ENCODE measurements at places on chromosomes 5 and 9.
A peak's percentile ranks its signal among the peaks of the same experiment; 100 is the strongest.

DNA sequence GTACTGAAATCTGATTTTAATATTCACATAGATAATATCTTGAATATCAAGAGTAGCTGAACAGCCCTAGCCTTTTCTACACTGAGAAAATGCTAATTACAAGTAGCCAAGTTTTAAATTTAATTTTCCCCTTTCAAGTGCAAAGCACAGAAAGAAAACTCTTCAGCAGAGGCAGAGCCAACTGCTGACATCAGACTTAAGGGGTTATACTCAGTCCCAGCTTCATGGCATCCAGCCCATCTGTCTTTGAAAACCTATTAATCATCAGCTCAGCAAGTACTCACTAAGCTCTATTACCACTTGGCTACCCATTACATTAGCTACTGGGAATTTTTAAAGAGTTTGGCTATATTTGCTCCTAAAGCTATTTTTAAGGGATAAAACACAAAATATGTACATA, 220.5 kb downstream of the SLC12A2 start:
- DNase-seq = peak; percentile 35

- DNase-seq = no peak
These were observed 857 bp downstream of the ADAM19 start for GRCh38 chr5:157574456-157575380.

DNA sequence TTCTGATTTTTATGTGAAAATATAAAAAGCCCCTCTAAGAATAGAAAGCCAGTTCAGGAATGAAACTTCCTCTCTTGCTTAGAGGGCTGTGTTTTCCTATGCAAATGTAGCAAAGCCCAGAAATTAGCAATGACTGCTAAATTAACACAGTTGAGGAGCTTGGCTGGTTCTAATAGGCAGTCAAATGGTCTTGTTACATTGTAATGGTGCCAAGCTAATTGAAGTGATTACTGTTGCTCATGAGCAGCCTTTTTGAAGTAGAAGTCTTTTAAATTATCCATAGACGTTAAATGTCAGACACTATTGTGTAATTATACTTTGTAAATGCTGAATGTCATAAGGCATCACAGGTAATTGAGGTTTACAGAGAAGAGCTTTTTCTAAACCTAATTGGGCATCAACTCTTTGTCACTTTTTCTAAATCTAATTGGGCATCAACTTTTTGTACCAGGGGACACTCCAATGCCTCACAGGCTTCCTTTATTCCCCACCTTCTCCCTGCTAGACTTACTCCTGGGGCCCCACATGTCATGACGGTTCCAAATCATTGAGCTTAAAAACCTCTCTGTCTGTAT, 229.1 kb downstream of the PSAT1 start:
- peak; percentile 52 for DNase-seq

- peak; percentile 99 for DNase-seq
These were observed at the start of gene SCAI for GRCh38 chr9:125143377-125144090. Gene SCAI, minus strand, starts transcription at chr9:125143528. Its CDS starts 91 bp downstream, at chr9:125143437.

Data from COR-L47 (cell line).